LHCN-M2 (cell line): ENCODE measurements at places on chromosomes 1 and 21. TPM values are rescaled to one million over a fixed set of nuclear protein-coding genes. Genes with fewer than 3 reads are reported as not detected.

GRCh38 chr21:44654576-44655175 lies at the start of gene KRTAP12-4:
Gene KRTAP12-4 (minus strand): TSS chr21:44654659. CDS start chr21:44654614, 45 bp downstream.
- no peak for DNase-seq

GRCh38 chr1:185720633-185721272 lies 13.4 kb upstream of the HMCN1 start:
- DNase-seq: peak; percentile 51

DNA sequence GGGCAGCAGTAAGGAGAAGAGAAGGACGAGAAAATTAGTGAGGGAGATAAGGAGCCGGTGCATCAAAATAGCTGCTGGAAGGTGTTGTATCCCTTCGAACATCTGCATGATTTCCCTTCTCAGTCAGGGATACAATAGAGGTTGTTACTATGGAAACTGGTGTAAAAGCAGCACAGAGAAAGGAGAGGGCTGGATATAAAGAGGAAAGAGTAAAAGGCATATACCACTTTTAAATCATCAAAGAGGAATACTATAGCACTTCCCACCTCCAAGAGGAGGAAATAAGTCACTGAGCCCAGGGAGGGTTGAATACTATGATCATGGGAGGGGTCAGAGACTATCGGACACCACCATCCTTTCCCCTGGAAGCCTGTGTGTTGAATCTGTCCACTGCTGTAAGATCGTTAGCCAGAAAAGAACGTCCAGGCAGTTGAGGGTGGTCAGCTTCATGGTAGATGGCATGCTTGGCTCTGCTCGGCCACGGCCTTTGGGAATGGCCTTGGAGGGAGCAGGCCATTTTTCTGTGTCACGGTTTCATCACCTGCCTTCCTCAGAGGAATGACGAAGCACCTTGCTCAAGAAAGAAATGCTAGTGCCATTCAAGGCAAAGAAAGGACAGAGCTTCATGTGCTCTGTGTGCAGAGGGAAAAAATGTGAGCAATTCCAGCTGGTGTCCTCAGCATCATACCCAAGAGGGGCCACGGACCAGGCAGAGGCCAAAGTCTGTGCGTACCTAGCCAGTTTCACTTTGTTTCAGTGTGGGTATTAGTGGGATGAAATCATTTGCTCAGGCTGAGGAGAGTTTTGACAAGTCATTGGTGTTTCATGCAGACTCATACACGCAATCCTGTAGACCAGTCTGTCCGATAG lies 64.2 kb downstream of the IRF2BP2 start:
- no peak for DNase-seq

DNA sequence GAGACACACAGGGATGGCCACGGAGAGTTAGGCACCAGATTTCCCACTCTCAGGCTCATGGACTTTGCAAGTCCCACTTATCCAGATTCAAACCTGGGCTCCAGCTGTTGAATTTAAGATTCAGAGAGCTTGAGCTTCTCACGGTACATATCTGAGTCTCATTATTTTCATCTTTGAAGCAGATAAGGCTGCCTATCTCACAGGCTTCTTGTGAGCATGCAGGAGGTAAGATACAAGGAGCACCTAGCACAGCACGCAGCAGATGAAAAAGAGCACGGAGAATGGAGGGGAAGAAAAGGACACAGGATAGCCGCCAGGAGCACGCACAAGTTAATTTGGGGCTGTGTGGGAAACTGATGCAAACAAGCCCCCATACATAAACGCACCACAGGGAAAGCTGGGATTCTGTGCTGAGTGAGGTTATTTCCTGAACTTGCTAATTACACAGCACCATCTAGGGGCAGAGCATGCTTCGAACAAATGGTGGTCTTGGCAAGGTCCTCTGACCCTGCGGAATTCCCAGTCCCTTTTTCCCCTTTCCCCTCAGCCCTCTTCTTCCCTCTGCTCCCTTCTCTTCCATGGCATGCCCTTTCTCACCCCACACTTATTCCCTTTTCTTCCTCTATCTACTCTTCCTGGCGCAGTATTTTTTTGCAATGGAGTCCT lies 134.7 kb upstream of the VANGL1 start:
- DNase-seq: peak; percentile 22

DNA sequence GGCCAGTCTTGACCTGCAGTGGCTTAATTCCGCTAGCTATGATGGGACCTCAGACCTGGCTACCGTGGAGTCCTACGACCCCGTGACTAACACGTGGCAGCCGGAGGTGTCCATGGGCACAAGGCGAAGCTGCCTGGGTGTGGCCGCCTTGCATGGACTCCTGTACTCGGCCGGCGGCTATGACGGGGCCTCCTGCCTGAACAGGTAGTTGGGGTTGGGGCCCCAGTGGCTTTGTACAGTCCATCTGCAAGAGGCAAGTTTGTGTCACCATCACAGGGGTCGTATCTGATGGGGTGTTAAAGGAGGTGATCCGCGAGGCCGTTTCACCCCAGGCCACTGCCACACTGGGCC lies 2.9 kb downstream of the KLHL17 start:
- no peak for DNase-seq

GRCh38 chr1:199394856-199395255 lies 632.7 kb upstream of the NR5A2 start:
- peak; percentile 87 for DNase-seq

DNA sequence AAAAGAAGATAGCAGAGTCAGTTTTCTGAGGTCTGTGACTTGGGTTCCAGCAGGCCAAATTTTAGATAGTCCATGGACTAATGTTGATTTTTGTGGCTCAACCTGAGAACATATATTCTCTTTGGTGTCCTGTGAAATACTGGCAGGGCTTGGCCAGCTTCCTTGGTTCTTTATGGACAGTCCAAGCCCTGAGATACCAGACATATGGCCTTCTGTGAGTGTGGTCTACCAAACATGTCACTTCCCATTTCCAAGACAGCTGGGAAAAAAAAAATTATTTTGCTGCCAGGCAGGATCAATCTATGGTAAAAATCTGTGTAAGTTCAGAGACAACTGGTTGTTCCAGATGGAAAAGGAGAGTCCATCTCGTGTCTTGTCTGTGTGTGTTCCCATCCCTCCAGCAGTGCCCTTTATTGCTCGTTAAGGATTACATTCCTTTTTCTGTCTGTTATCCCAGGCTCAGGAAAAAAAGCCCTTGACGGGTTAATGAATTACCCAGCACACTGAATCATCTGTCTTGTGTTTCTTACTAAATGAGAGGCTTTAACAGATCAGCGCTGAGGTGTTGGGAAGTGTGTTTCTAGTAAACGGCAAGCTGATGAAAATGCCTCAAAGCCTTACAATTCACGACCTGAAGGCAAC lies 33.4 kb upstream of the XPR1 start:
- no peak for DNase-seq

GRCh38 chr1:222241410-222241809 lies 306.5 kb downstream of the HHIPL2 start:
- DNase-seq: no peak

DNA sequence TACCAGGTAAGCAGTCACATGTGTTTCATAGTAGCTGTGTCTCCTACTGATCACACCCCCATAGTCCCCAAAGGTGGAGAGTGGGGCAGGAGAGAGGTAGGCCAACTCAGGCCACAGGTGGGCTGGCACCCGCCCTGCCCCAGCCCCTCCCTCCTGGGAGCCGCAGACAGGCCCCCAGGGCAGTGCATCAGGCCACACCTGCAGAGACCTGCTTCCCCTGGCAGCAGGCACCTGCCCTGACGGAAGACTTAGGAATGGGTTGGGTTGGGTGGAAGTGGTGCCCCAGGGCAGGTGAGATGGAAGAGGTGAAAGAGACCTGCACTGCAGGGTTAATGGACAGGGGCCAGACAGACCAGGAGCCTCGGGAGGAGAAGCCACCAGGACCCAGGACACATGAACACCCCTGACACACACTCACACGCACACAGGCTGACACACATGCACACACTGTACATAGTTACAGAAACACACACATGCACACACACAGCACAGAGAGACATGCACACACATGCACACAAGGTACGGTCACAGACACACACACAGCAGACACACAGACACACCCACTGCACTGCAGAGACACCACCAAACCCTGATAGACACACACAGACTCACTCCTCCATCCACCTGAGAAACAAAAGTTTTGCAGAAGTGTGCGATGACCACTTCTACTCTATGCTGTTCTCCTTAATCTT lies 1.7 kb upstream of the COL18A1 start:
- no peak for DNase-seq

- peak; percentile 27 for DNase-seq
These were observed 10.4 kb upstream of the TLR5 start for GRCh38 chr1:223153177-223154119.

DNA sequence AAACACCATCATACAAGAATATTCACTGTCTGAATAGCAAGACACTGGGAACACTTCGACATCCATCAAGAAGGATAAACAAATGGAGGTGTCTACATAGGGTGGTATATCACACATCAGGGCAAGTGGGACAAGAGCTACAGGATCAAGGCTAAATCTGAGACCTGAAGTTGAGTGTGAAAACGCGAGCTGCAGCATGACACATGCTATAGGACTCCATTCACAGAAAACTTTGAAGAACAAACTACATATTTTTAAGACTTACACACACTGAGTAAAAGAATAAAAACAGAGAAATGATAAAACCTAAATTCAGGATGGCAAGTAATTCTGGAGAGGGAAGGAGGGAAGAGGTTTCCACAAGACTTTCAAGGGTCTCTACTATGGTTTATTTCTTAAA lies 2.1 kb downstream of the TTC39A start:
- DNase-seq: no peak

DNA sequence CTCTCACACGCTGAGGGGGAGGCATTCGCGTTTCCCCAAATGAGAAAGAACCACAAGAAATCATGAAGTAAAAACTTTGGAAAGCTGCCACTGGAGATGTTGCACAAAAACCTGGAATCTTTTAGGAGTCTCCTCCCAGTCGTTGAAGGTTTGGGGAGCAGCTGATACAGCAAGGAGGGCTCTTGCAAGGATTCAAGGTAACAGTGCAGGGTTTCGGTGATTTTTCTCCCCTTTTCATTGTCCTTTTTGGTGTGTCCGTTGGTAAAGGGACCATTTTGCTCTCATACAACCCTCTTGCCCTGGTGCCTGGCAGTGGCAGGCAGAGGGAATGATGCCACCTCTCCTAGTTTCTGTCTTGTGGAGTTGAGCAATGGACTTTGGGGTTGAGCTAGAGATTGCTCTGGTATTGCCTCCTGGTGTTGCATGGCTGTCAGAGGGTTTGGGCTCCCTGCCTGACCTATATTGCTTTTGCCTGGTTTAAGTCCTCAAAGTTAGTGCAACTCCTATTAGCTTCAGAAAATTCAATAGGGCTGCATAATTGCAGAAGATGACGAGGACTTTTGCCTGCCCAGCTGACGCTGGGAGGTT lies 872 bp downstream of the BRINP2 start:
- no peak for DNase-seq

GRCh38 chr1:198848649-198849048 lies 209.8 kb downstream of the PTPRC start:
- DNase-seq: peak; percentile 45

DNA sequence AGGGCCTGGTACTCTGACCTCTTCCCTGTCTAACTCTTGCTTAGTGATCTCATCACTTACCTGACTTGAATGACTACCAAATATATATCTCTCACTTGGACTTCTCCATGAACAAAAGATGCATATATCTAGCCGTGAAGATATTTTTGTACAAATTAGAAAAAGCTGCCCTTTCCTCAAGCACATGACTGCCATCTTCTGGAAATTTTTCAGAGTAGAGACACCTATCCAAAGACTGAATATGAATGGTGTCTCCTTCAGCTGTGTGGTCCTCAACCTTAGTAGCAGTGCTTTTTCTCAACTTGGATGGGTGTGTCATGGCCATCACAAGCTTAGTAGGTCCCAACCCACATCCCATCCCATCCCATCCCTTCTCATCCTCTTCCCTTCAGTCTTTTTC lies 142.3 kb downstream of the DNM3 start:
- peak; percentile 32 for DNase-seq

DNA sequence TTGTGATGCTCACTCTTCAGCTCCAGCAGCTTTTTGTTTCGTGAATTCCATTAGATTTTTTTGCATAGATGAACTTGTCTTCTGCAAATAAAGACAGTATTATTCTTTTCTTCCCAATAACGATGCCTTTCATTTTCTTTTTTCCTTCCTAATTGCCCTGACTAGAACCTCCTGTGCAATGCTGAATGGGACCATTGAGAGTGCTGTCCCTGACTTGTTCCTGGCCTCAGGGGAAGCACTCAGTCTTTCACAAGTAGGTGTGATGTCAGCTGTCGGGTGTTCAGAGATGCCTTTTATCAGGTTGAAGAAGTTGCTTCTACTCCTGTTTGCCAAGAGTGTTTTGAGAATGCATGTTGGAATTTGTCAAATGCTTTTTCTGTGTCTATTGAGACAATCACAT lies 64.3 kb upstream of the ADARB1 start:
- DNase-seq: no peak

DNA sequence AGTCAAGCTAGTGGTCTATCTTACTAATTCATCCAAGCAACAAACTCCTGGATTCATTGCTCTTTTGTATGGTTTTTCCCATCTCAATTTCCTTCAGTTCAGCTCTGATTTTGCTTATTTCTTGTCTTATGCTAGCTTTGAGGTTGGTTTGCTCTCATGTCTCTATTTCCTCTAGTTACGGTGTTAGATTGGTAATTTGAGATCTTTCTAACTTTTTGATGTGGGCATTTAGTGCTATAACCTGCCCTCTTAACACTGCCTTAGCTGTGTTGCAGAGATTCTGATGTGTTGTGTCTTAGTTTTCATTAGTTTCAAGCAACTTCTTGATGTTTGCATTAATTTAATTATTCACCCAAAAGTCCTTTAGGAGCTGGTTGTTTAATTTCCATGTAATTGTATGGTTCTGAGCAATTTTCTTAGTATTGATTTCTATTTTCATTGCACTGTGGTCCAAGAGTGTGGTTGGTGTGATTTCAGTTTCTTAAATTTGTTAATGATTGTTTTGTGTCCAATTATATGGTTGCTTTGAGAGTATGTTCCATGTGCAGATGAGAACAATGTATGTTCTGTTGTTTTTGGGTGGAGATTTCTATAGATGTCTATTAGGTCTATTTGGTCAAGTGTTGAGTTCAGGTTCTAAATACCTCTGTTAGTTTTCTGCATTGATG lies 154.6 kb downstream of the PLPPR5 start:
- no peak for DNase-seq

- DNase-seq: peak; percentile 34
These were observed 5.5 kb upstream of the TGFBR3 start for GRCh38 chr1:91891454-91891853.

PRR9 gene
- total RNA-seq: not detected in 2 replicates

TCHHL1 gene
- not detected in 2 replicates for total RNA-seq

SLAMF1 gene
- total RNA-seq: 0.38 TPM in 1 of 2 replicates, not detected in the other

SYT6 gene
- total RNA-seq: 0.13 and 1.7 TPM in 2 replicates

KLHDC8A gene
- total RNA-seq: not detected in 2 replicates

DIO1 gene
- total RNA-seq: not detected in 2 replicates

GPR25 gene
- not detected in 2 replicates for total RNA-seq
